Anterior cingulate cortex (tissue), 58 donors: ENCODE measurements at places on chromosomes 2 and 18.

- no peak for DNase-seq
These were observed 79.1 kb downstream of the ARHGEF4 start for GRCh38 chr2:130915595-130916437.

DNA sequence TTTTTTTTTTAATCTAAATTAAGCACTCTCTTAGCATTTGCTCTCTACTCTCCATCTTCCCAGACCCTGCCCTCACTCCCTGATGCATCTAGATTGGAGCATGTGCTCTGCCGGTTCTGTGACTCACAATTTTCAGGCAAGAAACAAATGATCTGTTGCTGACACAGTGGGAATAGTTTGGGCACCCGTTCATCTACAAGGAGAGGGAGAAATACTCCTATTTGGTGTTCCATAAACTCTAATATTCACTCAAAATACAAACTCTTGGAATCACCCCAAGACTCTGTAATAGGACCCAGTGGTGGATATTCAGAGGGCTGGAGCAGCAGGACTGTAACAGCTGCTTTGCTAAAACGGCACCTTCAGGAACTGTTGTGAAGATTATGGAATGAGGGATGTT, 37.1 kb upstream of the LINC00305 start:
- DNase-seq = no peak

DNA sequence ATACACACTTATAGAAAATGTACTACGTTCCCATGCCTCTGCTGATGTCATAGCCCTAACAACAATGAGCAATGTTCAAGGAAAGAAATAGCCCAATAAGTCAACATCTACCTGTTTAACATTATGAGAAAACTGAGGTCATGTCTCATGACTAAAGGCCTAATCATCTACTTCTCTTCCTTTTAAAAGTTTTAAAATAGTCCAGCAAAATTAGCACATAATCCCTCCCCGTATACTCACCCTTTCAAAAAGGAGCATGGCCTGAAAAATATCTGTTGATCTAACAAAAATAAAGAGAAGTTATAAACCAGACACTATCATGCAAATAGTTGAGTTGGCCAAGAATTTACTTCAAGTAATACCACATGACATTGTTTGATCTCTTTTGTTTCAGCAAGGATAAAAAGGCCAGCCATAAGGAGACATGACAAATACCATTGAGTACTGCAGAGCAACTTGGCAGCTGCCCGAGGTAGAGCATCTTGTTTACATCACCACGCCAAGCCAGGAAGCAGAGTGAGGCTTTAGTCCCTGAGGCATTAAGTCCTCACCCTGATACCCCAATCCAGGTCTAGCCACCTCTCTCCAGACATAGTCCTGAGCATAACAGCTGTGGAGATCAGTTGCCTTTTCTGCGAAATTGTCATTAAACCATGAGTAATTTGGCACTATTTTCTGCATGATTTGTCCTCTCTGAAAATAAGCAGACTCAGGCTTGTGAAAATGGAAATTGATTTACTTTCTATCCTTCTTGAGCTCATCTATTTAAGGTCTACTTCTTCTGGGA, 137.4 kb upstream of the ETAA1 start:
- no peak for DNase-seq

GRCh38 chr2:6353669-6354068, 512.0 kb downstream of the CMPK2 start:
- no peak for DNase-seq

- no peak for DNase-seq
These were observed 59.3 kb downstream of the PMAIP1 start for GRCh38 chr18:59959073-59959472.

GRCh38 chr2:1652034-1652790, 92.1 kb downstream of the PXDN start:
- DNase-seq = no peak

DNA sequence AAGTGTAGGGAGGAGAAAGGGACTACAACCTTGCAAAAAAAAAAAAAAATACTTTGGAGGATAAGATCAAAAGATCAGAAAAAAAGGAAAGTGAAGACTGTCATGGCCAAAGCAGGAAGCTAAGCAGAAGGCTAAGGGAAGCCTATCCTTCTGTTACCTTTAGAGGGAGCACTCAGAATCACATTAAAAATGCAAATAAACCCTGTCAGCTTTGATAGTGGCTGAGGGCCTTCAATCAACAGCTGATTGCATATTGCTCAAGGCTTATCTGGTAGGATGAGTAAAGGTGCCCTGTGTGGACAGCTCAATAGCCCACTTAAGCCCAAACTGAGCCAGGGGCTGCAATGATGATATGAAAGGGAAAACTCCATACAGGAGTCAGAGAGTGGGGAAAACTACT, 1021.2 kb downstream of the LRP1B start:
- DNase-seq = no peak

- no peak for DNase-seq
These were observed 33.1 kb downstream of the NGEF start for GRCh38 chr2:232979871-232980461.

- DNase-seq = no peak
These were observed 891 bp downstream of the CAB39 start for GRCh38 chr2:230713331-230714135.

DNA sequence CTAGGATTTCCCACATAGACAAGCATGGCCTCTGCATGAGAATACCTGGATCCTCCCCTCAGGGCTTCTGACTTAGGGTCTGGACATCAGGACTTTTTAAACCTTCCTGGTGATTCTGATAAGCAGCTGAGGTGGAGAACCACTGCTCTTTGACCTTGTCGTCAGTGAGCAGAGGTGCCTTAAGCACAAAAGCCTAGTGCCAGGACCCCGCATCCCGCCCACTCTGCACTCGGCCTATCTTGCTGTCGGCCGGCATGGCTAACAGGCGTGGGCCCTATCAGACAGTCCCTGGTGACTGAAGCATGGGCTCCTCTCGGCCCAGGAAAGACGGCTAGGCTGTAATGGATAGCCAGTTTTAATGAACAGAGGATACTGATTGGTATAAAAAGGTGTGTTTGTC, 6.2 kb downstream of the ANKRD23 start:
- DNase-seq = no peak

- DNase-seq = no peak
These were observed 883.4 kb upstream of the CDH2 start for GRCh38 chr18:29060349-29060748.

- DNase-seq = no peak
These were observed 54.5 kb upstream of the ROCK2 start for GRCh38 chr2:11398750-11399437.

DNA sequence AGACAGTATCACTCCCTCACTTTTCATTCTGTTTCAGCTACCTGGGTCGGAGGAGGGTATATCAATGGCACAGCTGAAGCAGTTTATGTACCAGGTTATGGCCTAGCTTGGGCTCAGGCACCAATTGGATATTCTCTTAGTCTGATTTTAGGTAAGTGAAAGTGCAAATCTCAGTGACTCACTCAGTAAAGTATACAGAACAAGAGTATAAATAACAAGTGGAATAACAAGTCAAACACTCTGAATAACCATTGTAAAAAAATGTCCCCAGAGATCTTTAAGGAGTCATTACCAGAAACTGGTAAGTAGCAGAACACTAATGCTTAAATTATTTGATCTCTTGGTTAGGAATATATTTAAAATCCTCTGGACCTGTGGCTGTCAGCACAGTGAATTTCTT, 5.7 kb downstream of the SLC5A7 start:
- DNase-seq = no peak

DNA sequence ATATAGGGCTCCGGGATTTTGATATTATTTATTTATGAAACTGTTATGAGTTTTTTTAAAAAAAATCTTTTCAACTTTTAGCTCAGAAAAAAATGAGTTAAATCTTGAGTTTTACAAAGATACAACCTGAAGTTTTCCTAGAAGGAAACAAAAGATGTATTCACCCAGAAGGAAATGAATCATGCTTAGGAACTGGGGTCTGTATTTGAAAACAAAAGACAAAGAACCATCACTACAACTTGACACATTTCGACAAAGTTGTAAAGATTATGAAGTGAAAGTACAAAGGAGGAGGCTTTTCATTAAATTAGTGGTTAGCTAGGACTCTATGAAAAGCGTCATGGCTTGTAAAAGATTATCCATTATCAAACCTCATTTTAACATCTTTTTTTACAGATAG, 143.3 kb downstream of the PDE1A start:
- no peak for DNase-seq

GRCh38 chr2:32496662-32497061, 131.2 kb upstream of the TTC27 start:
- no peak for DNase-seq

DNA sequence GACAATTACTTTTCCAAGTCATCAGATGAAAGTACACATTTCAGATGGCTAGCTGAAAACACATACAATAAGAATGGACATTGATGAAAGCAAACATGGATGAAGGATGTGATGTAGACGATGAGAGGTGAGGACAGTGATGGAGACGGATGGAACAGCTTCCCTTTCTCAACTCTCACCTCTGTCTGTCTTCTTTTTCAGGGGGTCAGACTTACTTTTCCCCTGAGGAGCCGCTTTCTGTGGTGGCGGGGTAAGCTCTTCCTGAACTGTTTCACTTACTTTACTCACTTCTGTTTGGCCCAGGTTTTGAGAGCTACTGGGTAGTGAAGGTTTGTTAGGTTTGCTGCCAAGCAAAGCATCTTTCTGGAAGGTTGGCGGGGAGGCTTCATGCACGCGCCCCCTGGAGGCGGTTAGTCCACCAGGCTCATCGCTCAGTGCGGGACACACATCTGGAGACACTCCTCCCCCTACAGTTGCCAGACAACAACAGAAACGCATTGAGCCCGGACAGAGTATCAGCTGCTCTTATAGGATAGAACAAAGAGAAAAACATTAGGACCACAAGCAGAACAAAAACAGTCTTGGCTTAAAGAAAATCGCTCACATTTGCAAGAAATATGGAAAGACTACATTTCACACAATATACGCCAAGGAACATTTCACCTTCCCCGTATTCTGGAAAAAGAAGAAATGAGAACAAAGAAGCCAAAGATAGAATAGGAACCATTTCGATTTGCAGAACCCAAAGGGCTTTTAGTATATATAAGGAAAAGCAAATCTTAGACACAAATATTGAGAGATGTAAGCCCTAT, 90.5 kb downstream of the MYOM1 start:
- DNase-seq = peak; percentile 69

DNA sequence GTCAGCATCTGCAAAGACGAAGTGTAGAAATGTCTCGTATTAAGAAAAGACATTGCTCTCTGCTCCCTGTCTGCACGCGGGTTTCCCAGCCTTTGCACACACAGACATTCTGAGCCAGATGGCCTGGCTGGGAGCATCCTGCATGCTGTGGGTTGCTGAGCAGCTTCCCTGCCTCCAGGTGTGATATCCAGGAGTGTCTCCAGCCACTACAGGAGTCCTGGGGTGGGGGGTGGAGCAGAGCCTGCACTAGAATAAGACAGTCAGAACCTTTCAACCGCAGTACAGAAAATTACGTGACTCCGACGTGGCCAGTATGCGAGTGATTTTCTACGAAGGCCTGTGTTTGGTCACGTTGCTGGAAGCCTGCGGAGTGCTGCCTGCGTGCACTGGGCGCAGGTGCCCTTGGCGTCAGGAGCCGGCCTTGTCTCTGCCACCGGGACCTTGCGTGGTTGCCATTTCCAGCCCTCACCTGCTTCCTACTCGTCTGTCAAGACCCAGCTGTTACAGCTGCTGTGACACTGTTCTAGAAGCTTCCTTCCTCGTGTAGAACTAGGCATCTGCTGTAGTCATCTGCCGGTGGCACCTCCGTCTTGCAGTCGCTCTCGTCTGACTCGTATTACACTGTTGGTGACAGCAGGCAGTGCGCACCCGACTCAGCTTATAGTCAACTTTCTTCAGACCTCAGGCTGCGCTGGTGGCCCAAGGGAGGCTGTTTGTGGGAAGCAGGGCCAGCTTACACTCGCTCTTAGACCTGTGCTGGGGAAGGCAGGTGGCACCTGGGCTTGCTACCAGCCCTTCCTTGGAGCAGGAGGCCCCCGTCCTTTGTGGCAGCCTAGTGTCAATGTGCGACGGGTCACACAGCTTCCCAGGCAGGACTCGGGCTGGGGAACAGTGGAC, 11.2 kb downstream of the CTDP1 start:
- DNase-seq = no peak

DNA sequence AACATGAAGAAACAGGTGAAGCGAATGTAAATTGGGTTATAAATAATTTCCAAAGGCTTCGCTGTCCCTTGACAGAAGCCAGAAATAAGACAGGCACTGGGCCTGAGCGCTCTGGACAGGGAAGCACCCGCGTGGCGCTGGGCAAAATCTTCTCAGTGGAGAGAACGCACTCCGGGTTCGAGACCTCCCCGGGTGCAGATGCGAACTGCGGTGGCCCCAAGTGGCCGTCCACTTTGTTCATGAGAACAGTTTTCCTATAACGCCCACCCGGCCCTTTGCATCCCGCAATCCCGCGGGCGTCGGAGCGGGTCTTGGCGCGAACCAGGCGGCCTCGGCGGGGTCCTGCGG, 651 bp upstream of the DPYSL5 start:
- DNase-seq = peak; percentile 21

DNA sequence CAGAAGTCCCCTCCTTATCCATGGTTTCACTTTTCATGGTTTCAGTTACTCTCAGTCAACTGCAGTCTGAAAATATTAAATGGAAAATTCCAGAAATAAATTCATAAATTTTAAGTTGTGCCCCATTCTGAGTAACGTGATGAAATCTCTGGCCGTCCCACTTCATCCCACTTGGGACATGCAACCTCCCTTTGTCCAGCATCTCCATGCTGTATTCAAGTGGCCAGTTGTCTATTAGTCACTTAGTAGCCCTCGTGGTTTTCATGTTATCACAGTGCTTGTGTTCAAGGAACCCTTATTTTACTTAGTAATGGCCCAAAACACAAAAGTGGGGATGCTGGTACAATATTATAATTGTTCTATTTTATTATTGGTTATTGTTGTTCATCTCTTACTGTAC, 18.0 kb upstream of the DAPL1 start:
- no peak for DNase-seq

DNA sequence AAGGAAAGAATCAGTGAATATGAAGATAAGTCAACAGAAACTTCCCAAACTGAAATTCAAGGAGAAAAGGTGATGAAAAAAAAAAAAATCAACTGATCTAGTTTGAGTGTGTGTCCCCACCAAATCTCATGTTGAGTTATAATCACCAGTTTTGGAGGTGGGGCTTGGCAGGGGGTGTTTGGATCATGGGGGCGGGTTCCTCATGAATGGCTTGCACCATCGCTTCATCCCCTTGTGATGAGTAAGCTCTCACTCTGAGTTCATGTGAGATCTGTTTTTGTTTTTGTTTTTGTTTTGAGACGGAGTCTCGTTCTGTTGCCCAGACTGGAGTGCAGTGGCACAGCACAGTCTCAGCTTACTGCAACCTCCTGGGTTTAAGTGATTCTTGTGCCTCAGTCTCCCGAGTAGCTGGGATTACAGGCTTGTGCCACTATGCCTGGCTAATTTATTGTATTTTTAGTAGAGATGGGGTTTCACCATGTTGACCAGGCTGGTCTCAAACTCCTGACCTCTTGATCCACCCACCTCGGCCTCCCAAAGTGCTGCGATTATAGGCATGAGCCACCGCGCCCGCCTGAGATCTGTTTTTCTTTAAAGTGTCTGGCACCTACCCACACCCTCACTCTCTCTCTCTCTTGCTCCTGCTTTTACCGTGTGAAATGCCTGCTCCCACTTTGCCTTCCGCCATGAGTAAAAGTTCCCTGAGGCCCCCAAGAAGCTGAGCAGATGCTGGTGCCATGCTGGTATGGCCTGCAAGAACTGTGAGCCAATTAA, 4.0 kb upstream of the SLC66A2 start:
- DNase-seq = no peak

GRCh38 chr2:178109813-178110212, 2.4 kb upstream of the RBM45 start:
- DNase-seq = no peak

- no peak for DNase-seq
These were observed 578.3 kb downstream of the CMPK2 start for GRCh38 chr2:6287406-6287805.
